ENCODE measurements at places on chromosomes 7 and 10.

DNA sequence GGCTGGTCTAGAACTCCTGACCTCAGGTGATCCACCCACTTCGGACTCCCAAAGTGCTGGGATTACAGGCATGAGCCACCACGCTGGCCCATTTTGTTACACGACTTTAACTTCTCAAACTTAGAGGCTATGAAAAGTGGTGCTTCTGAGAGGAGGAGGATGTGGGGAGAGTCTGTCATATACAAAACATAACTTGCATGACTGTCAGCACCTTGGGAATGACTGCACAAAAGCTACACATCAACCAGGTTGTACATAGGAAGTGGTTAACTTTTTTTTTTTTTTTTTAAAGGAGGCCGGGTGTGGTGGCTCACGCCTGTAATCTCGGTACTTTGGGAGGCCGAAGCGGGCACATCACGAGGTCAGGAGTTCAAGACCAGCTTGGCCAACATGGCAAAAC is 43.4 kb upstream of the GSDME start:
- no peak for DNase-seq

- no peak for DNase-seq
Measured at GRCh38 chr7:147145194-147145593, 1028.6 kb downstream of the CNTNAP2 start.

DNA sequence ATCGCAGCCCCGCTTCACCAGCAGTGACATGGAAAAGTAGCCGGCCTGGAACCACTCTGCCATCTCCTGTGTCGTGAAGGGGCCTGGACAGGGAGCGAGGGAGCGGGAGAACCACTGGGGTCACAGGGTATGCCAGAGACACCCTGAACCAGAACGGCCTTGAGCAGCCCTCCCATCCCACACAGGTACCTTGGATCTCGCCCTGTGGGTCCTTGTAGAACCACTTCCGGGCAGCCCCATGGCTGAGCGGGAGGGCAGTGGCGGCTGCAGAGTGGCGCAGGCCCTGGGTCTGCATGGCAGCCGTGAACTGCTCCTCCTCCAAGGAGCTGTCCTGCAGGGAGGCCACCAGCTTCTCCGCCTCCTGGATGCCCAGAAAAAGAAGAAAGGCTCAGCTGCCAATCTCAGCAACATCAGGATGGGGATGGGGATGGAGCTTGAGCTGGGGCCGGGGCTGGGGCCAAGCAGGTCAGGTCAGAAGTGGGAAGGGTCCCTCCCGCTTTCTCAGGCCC is 9.5 kb downstream of the GIGYF1 start:
- DNase-seq = no peak

DNA sequence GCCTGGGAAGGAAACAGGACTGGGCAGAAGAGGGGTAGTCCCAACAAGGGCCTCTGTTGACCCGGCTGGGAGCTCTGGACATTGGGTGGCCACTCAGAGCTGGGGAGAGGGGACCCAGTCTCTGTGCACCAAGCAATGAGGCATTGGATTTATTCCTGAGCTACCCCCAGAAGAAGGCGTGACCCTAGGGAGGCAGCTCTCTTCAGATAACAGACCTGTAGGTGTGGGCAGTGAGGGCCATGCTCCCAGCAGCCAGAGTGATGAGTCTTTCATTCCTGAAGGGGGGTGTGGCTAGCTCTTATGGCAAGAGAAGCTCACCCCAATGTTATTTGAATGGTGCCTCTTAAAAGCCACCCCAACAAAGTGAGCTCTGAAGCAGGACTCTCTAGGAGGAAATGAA is 20.4 kb downstream of the TEX36 start:
- no peak for DNase-seq

DNA sequence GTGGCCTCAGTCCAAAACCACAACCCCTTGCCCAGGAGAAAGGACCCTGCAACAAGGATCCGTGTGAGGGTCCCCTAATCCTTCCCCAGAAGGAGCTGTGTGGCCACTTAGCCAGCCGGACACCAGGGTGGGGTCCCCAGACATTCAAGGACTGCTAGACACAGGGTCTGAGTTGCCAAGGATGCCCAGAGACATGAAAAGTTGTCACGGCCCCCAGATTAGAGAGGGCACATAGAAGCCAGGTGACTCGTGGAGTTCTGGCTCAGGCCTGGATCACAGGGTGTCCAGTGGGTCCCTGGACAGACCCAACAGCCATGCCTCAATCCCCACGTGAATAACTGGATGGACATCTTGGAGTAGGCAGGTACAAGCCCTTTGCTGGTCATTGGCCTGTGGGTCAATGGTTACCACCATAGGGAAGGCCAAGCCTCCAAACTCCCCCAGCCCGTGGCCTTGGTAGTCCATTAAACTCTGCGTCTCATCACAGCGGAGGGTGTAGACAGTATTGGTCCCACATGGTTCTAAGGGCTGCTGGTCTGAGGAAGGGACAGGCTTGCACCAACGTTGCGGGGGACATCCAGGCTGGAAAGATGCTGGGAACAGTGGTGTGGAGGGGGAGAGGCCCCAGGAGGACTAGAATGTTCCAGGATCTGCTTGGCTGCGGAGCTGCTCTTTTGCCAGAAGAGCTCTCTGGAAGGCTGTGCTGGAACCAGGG is 205.9 kb upstream of the PPP2R2D start:
- no peak for DNase-seq

- no peak for DNase-seq
Measured at GRCh38 chr10:60031664-60032063, 125.3 kb upstream of the CCDC6 start.

- no peak for DNase-seq
Measured at GRCh38 chr10:82543631-82544030, 668.6 kb downstream of the NRG3 start.

DNA sequence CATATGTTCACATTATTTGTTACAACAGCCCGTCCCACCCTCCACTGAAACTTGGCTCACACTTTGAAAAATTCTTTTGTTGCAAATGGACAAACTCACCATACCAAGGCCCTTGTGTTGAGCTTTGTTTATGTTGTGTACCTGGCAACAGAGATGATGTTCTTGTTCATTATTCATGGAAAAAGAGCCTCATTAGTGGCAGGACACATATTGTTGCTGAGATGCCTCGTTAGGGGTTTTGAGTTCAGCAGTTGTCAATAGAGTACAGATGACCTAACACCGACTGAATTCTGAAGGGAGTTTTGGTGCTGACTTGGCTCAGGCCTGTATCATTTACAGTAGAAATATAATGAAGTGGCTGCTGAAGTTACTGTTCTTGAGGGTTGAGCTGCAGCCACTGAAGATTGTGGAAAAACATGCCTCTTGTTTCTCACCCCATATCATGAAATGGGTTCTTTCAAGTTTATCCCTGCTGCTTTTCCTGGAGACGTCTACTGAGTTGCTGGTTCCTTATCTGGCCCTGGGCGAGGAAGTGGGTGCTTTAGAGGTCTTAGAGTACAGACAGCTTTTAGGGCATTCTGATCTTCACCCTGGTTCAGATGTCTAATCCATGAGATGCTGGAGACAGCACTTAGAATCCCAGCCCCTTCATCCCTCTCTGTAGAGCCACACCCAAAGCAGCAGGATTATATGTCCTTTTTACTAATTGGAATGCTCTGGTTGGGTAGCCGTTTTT is 149.7 kb downstream of the WNT2 start:
- no peak for DNase-seq

DNA sequence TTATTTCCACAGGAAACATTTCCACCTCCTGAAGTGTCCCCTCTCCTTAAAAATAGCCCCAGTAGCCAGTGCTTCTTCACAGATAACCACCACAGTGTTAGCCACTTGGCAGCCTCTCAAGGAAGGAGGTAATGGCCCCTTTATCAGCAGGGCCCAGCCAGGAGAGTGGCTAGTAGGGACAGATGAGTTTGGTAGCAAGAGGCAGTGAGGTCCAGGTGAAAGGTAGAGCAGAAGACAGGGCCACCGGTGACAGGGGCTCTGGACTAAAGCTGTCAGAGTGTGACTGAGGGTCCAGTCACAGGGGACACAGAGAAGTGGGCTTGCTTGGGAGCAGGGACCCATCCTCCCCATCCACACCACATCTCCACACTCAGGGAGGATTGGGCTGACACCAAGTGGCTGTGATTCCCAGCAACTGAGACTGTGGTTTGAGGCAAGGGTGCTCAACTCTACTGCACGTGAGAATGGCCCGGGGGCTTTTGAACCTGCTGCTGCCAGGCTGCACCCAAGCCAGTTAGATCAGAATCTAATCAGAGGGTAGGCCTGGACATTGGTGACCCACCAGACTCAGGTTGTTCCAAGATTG is 52.2 kb downstream of the C10orf120 start:
- no peak for DNase-seq

- DNase-seq = peak; percentile 7
Measured at GRCh38 chr7:32890010-32890792, 1.4 kb downstream of the KBTBD2 start.

DNA sequence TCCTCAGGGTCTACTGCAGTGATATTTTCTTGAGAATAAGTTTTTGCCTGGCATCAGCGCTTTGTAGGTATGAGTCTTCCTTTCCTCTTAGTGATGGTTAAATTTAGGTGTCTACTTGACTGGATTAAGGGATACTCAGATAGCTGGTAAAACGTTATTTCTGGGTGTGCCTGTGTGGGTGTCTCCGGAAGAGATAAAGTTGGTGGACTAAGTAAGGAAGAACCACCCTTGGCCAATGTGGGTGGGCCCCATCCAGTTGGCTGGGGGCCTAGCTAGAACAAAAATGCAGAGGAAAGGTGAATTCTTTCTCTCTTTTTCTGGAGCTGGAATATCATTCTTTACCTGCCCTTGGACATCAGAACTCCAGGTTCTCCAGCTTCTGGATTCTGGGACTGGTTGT is 138.8 kb downstream of the ADCYAP1R1 start:
- DNase-seq = no peak

- peak; percentile 63 for DNase-seq
Measured at GRCh38 chr7:98168181-98168903, 42.9 kb upstream of the BHLHA15 start.

DNA sequence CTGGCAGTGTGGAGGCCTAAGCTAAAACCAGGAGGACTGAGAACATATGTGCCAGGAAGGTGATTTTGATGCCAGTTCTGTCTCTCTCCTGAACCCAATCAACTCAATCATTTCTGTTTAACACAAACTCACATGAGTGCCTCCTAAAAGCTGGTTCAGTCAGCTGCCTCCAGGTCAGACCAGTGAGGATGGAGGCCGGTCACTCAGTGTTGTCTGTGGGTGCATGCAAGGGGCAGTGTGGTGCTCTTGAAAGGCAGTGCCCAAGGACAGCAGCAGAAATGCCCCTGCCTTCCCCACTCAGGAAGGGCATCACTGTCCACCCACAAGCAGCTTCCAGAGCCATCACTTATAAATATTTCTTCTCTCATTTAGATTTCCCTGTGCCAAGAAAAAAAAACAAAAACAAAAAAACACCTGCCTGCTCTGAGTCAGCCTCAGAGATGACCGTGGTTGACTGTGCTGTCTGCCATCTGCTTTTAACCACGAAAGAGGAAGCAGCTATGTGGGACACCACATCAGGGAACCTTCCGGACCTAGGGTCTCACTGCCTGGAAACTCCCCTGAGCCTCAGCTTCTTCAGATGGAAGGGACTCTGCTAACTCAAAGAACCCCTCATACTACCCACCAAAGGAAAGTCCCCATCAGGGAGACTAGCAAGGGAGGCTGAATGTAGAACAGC is 39.1 kb downstream of the VOPP1 start:
- DNase-seq = peak; percentile 62

DNA sequence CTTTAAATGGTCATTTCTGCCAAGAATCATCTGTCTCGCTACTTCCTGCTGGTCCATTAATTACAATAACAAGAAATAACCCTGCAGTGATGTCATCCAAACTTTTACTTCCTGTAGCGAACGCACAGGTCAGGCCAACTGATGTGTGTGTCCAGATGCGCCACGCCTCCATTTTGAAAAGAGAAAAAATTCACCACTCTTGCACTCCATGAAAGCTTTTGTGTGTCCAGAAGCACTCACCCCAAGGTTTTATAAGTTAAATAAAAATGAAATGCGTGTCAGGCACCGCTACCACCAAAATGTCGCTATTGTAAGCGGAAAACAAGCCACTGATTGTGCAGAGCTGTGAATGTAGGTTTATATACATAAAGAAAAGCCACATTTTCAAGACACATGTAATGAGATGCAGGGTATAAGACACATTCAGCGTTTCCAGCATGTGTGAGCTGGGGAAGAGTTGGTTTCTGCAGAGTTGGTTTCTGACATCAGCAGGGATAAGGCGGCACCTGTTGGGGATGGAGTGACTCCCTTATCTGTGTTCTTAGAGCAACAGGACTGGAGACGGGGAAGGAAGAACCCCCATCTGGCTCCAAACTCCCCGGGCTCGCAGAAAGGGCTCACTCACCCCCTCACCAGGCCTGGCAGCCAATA is 83.3 kb downstream of the CTBP2 start:
- no peak for DNase-seq

DNA sequence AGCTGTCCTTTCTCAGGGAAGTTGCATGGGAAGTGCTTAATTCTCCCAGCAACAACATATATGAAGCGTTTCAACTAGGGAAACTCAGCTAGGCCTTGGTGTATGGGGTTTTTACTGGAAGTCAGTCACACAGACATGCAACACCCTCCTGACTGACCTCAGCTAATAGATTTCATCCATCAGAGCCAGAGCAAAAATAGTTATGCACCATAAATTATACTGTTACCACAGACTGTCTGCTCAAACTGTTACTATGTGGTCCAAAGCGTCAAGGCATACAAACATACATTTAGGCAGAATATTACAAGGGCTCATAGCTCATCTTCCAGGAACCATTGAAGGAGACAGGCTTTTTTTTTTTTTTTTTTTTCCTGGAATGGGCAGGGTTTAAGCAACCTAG is 417.9 kb downstream of the ANKRD7 start:
- no peak for DNase-seq

Measured in activated CD4-positive, alpha-beta T cell treated with anti-CD3 and anti-CD28 coated beads, Interleukin-2, amount 50 U/mL, for 4 hours (primary cell).